ENCODE measurements at places on chromosomes 3 and 15.

GRCh38 chr3:171306631-171307030 is 153.6 kb downstream of the TNIK start:
- no peak for DNase-seq

- DNase-seq, result no peak
Measured at GRCh38 chr3:124149771-124150170, 157.8 kb upstream of the ROPN1 start.

- DNase-seq, result no peak
Measured at GRCh38 chr3:124558991-124559845, 171.0 kb upstream of the UMPS start.

GRCh38 chr3:14602006-14602803 is 49.4 kb upstream of the CCDC174 start:
- DNase-seq, result no peak

GRCh38 chr15:43251871-43252250 is 14.9 kb downstream of the TGM5 start:
- peak; percentile 15 for DNase-seq

DNA sequence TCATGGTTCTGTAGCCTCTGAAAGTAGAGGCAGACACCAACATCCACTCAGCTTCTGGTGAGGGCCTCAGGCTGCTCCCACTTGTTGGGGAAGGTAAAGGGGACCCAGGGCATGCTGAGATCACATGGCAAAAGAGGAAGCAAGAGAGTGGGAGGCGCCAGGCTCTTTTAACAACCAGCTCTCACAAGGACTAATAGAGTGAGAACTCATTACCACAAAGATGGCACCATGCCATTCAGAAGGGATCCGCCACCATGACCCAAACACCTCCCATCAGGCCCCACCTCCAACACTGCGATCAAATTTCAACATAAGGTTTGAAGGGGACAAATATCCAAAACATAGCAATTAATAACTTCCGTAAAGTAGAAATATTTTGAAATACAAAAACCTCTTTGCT is 192.3 kb downstream of the OCA2 start:
- DNase-seq, result no peak

- DNase-seq, result no peak
Measured at GRCh38 chr15:56653107-56653506, 80.2 kb downstream of the ZNF280D start.

GRCh38 chr15:28096411-28096669 is 2.8 kb downstream of the OCA2 start:
- DNase-seq, result no peak

DNA sequence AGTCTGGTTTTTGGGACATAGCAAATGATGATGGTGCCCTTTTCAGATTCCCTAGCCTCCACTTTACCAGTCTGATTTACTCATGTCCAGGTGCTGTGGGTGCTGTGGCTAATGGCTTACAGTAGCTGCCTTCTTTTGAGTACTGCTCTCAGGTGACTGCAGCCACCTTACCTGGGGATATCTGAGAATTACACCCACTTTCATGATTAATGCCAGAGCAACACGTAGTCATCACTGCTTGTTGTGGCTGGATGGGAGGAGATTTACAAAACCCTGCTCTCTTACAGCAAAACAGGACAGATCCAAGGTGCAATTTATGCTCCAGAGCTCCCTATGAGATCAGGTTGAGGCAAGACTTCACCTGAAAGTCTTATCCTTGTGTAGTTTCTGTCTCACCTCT is 150.6 kb downstream of the PDCD6IP start:
- DNase-seq, result no peak

GRCh38 chr15:89823836-89824606 is 9.4 kb upstream of the ANPEP start:
- no peak for DNase-seq

DNA sequence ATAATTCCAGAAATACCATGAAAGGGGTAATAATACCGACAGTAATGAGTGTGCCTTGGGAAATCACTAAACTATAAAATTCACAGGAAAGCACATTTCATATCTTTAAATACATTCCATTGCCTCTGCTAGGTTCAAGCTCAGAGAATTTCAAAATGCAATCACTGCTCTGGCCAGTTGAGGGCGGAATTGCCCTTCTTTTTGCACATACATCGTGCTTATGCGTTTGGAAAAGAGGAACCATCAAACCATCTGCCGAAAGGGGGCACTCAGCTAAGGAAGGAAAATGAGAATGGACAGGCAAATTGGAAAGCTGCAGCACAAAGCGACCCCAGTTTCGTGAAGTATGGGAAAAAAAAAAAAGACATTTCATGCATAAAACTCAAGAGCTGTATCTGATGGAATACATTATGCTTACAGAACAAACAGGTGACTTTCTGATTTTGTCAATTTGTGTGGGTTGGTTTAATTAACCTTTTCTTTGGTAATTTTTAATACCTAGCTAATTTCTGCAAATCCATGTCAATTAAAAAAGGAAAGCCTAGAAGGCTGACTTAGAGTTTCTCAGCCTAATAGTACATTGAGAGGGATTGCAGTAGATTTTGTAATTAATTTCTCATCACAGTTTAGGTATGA is 61.4 kb downstream of the TUSC7 start:
- DNase-seq, result peak; percentile 1

GRCh38 chr15:68637767-68638404 is 59.1 kb downstream of the CORO2B start:
- no peak for DNase-seq

DNA sequence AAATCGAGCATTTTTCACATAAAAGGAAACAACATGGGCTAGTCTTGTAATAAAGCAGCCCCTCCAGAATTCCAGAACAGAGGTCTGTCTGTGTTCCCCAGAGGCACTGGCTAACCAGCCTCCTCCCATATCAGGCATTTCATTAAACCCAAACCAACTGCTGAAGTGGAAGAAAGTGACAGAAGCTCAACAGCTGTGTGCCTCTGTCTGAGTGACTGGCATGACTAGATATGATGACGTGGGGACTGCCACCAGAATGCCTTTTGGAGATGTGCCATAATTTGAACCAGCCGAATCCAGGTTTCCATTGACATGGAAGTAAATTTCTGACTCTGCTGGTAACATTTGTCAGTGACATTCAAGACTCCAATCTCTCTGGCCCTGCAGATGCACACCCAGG is 8.7 kb downstream of the LIMD1 start:
- DNase-seq, result no peak

- no peak for DNase-seq
Measured at GRCh38 chr3:23697416-23697815, 108.3 kb upstream of the UBE2E1 start.

GRCh38 chr15:72844067-72844466 is 60.5 kb upstream of the ADPGK start:
- no peak for DNase-seq

DNA sequence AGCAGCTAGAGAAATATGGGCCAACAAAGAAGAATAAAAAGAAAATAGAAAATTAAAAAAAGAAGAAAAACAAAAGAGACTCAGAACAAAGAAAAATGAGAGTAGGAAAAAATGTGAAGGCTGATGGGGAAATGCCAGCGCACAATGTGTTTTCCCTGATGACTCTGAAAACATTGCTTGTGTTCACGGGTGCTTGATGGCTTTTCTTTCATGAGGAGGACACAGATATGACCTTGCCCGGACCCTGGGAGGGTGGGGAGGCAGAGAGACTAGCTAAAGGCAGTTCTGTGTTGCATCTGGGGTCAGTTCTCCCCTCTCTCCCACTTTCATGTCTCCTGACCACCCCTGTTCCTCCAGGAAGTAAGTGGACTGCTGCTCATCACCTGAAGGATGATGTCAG is 125.9 kb downstream of the MOBP start:
- no peak for DNase-seq

DNA sequence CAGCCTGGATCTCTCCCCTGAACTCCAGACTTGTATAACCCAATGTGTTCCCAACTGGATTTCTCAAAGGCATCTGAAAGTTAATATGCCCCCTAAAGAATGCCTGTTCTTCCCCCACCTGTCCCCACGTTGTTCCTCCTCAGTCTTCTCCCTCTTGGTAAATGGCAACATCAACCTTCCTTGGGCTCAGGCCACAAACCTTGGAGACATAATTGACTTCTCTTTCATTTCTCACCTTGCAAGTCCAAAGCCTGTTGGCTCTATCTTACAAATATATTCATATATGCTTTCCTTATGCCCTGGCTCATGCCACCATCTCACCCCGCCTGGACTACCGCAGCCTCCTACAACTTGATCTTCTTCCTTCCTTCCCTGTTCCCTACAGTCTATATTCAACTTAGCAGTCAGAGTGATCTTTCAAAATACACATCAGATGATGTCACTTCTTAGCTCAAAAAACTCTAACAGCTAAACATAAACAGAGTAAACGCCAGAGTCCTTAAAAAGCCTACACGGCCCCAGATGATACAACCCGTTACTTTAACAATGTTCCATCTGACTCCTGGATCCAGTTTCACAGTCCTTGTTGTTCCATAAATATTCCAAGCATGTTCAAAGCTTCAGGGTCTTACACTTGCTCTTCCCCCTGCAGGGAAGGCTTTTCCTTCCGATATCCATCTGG is 66.2 kb downstream of the ETV5 start:
- no peak for DNase-seq

DNA sequence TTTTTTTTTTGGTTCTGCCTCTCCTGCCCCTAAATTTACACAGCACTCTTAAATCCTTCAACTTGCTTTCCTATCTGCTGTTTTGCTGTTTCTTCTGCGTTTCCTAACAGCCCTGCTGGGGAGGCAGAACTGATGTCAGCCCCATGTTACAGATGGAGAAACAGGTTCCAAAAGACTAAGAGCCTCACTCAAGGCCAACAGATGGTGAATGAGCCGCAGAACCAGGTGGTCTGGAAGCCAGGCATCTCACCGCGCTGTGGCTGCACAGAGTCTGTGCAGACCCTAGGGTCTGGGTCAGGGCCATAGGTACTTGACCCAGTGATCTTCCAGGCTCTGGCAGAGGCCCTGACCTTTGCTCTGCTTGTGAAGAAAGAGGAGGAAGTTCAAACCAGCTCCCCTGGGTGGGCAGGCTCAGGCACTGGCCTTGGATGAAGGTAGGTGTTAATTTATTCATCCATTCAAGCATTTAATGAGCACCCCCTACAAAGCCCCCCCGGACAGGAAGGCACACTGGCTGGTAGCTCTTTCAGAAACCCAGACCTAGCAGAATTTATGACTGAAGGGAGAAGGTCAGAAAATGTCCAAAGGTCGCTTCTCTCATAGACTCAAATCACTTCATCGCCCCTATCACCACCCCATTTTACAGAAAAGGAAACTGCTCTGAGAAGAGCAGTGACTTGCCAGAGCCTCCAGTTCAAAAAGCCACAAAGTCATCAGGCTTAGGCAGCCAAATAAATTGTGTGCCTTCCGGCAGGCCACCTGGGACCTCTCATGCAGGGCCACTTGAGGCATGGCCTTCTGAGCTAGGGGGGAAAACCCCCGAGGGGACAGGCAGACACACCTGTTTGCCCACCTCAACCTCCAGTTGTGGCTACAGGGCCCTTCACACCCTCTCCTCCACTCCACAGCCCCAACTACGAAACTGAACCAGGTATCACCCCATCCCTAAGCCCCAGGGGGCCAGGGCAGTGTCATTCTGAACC is 2.7 kb downstream of the CHDH start:
- no peak for DNase-seq

DNA sequence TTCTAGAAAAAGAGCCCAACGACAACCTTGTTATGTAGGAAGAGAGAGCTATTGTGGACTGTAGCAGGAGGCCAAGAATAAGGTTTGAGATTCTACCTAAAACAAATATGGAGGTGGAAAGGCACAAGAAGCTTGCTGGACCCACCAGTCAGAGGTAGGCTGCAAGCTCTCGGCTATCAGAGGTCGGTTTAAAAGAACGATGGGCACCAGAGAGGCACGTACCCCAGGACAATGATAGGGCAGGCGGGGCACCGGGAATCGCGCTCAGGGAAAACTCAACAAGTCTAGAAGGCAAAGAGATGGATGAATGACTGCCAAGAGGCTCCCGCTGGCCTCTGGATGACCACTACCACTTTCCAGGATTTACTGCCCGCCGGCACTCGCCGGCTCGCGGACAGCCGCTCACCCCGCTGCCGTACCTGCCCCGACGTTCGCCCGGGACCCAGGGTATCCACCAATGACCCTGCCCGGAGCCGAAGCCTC is 1.1 kb downstream of the HDGFL3 start:
- no peak for DNase-seq

DNA sequence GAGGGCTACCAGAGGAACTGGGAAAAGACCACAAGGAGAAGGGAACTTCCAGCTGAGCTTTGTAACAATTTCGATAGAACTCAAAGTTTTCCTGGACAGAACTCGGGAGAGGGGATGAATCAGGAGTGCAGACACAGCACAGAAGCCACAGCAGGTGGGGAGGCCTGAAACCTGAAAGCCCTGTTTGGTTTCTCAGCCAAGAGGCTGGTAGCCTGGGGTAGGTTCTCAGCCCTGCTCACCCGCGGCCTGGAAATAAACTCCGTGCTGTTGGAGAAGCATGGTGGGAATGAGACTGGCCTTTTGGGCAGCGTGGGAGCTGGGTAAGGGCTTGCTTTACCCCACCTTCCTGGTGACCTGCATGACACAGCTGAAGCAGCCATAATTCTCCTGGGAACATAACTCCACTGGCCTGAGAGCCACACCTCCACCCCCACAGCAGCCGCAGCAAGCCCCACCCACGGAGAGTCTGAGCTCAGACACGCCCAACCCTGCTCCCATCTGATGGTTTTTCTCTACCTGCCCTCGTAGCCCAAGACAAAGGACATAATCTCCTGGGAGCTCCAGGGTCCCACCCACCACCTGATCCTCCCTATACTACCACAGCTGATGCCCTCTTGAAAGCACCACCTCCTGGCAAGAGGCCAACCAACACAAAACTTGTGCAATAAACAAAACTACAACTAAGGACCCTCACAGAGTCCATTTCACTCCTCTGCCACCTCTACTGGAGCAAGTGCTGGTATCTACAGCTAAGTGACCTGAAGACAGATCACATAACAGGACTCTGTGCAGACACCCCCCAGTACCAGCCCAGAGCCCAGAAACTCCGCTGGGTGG is 52.5 kb upstream of the CHRM5 start:
- no peak for DNase-seq

DNA sequence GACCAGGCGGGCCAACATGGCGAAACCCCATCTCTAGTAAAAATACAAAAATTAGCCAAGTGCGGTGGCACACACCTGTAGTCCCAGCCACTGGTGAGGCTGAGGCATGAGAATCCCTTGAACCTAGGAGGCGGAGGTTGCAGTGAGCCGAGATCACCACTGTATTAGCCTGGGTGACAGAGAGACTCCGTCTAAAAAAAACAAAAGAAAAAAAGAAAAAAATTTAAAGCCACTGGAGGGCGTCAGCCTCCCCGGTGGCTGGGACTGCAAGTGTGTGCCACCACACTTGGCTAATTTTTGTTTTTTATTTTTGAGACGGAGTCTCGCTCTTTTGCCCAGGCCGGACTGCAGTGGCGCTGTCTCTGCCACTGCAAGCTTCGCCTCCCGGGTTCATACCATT is 7.9 kb downstream of the RTF1 start:
- no peak for DNase-seq

GRCh38 chr15:39920510-39921273 is 626 bp upstream of the GPR176 start:
- DNase-seq, result peak; percentile 71

- no peak for DNase-seq
Measured at GRCh38 chr3:66398228-66399025, 102.4 kb downstream of the LRIG1 start.

All from stimulated activated CD4-positive, alpha-beta T cell treated with anti-CD3 and anti-CD28 coated beads, Interleukin-15, amount 100 ng/mL, for 48 hours (primary cell).